ENCODE measurements at places on chromosomes 6 and 20.

DNA sequence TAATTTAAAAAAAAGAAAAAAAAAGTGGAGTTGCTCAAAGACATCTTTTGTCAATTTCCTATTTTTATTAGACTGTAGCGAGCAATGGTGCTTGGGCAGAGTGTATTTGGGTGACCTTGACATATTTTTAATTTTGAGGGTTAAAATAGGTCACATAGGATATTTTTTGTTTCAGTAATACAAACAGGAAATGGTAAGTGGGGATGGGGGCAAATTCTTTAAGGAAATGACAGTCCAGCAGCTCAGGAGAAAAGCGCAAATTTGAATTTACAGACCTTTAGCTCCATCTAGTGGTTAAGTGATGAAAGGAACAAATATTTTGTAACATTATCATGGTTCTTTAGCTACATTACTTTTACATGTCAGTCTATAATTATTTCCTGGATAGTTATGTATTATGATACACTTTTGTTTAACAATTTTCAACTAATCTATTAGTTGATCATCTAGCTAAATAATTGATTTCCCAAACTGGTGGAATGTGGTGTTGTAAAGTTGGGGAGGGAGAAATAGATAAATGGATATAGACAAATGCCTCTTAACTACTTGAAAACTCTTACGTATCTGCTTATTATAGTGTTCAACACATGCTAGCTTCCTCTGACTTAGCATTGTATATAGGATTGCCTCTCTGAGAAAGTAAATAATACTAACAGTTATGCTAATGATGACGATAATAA lies 10.0 kb downstream of the CITED2 start:
- DNase-seq = no peak

- DNase-seq = no peak
Measured at GRCh38 chr6:140627002-140627401, 1252.6 kb upstream of the CITED2 start.

DNA sequence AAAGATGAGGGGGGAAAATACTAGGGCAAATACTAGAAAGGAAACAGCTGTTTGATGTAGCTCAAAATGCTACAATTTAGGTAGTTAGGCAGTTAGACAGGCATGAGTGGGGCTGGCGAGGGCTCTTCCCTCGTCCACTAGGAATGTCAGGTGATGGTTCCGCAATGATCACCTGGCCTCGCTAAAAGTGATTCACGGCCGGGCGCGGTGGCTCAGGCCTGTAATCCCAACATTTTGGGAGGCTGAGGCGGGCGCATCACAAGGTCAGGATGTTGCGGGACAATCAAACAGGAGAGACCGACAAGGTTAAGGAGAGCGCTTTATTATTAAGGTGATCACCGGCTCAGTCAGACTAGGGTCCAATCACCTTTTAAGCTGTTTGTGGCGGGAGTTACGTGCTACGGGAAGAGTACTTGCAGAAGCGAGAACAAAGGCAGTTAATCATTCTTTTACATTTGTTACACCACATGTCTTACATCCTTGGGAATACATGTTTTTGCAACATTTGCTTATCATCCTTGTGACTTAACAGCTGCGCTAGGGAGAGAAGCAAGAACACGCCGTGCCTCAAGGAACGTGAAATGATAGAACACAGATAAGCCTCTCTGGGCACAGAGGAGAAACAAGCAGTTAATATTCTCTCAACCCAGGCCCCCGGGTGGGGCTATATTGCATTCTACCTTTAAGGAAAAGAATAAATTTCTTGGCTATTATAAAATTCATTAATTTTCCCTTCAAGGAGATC lies 1025.4 kb downstream of the EYS start:
- no peak for DNase-seq

GRCh38 chr20:9108260-9108659 lies 39.4 kb downstream of the PLCB4 start:
- DNase-seq = no peak

DNA sequence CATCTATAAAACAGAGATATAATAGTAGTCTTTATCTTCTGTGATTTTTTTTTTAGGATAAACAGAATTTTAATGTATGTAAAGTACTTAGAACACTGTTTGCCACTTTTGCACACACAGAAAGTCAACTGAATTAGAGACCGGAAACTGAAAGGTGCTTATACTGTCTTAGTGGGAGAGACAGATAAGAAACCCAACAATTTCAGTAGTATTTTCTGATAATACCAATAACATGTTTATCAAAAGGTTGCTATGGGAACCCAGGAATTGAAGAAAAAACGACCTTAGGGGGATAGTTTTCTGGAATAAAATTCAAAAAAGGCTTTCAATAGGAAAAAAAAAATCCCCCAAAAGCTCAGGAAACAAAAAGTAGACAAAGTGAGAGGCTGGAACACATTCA lies 138.6 kb downstream of the BCKDHB start:
- DNase-seq = no peak

DNA sequence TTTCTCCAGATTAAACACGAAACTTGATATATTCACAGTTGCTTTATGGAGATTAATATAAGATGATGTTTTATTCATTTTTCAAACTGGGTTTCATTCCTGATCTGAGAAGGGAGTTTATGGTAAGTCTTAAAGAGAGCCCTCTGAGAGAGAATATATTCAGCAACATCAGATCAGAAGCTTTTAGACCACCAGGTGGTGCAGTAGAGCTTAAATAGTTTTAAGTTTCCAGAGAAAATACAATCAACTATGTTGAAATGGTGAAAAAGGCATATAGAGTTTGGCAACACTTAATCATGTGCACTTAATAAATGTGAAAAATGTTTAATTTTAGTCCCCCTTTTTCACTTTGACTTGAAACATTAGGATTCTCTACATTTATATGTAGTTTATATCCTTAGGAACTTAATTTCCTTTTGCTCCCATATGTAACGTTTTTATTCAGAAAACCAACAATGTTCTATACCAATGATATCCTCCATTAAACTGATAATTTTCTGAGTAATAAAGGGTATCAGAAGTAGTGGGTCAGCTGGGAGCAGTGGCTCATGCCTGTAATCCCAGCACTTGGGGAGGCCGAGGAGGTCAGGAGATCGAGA lies 86.4 kb upstream of the CLDN20 start:
- DNase-seq = peak; percentile 64

- no peak for DNase-seq
Measured at GRCh38 chr6:136359851-136360250, 70.2 kb upstream of the BCLAF1 start.

DNA sequence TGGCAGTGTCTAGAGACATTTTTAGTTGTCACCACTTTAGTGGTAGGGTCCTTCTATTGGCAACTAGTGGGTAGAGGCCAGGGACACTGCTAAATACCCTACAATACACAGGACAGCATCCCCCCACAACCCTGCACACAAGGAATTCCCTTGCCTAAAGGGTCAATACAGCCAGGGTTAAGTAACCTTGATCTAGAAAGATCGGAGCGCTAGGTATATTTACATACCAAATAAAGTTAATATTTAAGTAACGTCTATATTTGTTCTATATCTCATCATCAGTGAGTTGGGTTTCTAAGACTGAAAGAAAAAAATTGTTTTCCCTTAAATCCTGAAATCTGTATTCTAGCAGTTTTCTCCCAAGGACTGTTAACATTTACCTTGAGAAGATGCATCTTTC lies 16.1 kb downstream of the BFSP1 start:
- DNase-seq = no peak

DNA sequence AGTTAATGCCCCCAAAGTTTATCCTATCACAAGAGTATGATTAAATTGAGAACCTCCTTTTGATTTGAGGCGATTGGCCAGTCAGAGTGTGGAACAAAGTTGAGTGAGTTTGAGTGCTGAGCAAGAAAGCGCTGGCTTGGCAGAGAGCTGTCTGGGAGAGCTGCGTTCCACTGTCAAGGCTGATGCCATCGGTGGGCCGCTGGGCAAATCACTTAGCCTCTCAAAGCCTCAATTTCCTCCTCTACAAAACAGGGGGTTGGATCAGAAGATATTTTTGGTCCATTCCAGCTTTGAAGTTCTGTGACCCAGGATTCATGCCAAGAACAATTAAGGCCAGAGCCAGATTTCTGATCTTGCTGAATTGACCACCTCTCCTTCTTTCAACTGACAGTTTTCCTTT lies 60.2 kb downstream of the TMEM242 start:
- DNase-seq = no peak

All from CD4-positive, alpha-beta T cell treated with Interleukin-4 for 1 hour (primary cell).